DMS 273 treated with DMSO at 0.1 percent for 48 hours (cell line): ENCODE measurements at places on chromosomes 5 and 9.

GRCh38 chr9:10260501-10260900 lies 352.3 kb downstream of the PTPRD start:
- no peak for DNase-seq

DNA sequence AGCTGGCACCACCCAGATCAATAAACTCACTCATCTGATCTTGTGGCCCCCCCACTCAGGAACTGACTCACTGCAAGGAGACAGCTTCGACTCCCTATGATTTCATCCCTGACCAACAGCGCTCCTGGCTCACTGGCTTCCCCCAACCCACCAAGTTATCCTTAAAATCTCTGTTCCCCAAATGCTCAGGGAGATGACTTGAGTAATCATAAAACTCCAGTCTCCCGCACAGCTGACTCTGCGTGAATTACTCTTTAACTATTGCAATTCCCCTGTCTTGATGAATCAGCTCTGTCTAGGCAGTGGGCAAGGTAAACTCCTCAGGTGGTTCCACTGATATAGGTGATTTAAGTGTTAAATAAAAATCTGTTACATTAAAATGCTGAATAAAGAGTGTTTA lies 1.9 kb upstream of the TRIM32 start:
- no peak for DNase-seq

- DNase-seq: no peak
Observed at GRCh38 chr5:172543484-172544298, 89.4 kb upstream of the SH3PXD2B start.

DNA sequence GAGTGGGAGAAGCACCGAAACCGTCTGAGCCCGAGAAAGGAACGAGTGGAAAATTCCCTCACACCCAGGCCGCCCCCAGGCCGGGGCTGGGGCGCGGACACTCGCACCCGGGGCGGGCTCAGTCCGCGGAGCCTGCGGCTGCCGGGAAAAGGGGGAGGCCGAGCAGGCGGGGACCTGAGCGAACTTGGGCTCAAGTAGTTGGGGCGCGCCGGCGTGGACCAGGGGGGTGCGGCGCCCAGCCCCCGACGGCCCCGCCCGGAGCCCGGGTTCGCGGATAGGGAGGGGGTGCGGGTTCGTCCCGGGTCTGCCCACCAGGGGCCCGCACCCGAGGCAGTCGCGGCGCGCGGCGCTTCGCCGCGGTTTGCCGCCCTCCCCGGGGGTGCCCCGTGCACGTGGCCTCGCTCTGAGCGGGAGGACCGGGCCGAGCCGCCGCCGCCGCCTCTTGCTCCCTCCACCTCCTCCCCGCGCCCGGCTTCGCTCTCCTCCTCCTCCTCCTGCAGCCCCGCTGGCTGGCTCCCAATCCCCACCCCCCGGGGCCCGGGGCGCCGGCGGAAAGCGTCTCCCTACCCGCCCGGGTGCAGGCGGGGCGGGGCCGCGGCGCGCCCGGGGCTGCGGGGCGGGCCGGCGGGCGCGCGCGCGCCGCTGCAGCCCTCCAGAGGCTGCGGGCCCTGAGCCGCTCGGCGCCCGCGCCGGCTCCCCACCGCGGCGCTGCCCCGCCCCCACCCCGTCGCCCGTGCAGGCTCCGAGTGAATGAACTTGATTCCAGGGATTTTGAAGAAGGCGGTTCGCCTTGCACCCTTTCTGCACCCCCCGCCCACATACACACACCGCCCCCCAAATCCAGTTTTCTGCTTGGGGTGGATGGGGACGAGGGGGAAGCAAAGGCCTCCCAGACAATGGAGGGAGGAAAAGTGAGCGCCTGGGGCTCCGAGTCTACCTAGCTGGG lies 1.3 kb upstream of the NFIB start:
- peak; percentile 76 for DNase-seq

- no peak for DNase-seq
Observed at GRCh38 chr9:123475407-123475806, 119.4 kb downstream of the CRB2 start.

GRCh38 chr5:81852291-81853029 lies 101.6 kb upstream of the SSBP2 start:
- DNase-seq: peak; percentile 78

- DNase-seq: no peak
Observed at GRCh38 chr9:38344566-38345324, 47.8 kb upstream of the ALDH1B1 start.

GRCh38 chr9:110076894-110077725 lies 130.8 kb downstream of the C9orf152 start:
- DNase-seq: no peak

DNA sequence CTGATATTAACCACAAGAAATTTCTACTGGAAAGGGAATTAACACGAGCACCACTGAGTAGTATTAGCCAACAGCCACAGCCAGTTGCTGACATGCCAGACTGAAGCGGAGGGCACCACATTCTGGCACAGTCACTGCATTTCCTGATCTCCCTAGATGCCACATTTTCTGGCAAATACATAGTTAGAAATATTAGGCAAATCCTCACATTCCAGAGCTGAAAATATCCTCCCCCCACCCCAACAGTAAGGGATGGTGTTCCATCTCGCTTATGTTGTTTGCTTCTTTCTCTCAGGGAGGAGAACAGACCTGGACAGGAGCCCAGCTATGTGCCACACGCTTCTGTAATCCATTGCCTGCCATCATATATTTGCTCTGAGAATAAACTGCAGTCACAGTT lies 32.8 kb upstream of the MCTP1 start:
- DNase-seq: no peak

GRCh38 chr9:130042885-130043653 lies at the start of gene FNBP1:
Gene FNBP1, minus strand, starts transcription at chr9:130043189. Its CDS starts 214 bp downstream, at chr9:130042975.
- DNase-seq: peak; percentile 19
